ENCODE measurements at places on chromosomes 12 and 14.

GRCh38 chr12:109931143-109931542, 31.1 kb downstream of the TCHP start:
- no peak for DNase-seq

- no peak for DNase-seq
These were observed 48.7 kb downstream of the MIPOL1 start for GRCh38 chr14:37246427-37246829.

DNA sequence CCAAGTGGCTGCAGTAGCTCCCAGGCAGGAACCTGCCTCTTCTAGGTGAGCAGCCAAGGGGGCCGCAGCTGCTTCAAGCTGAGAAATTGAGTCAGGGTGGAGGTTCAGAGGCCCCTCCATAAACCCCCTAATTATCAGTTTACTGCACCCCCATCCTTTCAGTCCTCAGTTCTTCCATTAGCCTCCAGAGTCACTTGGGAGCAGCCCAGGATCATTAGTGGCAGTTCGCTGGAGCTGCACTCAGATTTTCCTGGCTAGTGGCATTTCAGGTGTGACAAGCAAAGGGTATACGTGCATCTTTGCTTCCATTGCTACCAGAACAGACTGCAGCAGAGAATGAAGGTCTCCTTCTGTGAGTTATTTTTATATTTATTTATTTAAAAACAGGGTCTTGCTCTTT, 358.7 kb downstream of the FUT8 start:
- DNase-seq = no peak

GRCh38 chr12:48078901-48079300, 27.0 kb downstream of the SENP1 start:
- no peak for DNase-seq

GRCh38 chr12:59716043-59716442, 120.2 kb downstream of the SLC16A7 start:
- DNase-seq = no peak

DNA sequence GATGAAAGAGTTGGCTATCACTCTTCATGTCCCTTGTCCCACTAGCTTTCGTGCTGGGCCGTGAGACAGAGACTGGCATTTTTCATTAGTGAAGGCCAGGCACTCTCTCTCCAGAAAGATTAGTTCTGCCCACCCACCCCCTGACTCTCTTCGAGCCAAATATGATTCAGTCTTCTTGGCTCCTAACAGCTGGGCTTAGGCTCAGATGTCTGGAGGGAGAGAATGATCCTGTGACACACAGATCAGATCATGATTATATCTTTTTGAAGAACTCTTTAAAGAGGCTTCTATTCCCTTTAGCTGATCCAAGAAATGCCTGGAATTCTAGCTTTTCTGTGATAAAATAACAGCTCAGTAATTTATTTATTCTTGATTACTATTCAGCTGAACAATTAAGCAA, 5.2 kb upstream of the GNG2 start:
- no peak for DNase-seq
